ENCODE measurements at places on chromosomes 4 and X. TPM values are rescaled to one million over a fixed set of nuclear protein-coding genes. Genes with fewer than 3 reads are reported as not detected.

GRCh38 chrX:70452143-70452733 is 7.6 kb downstream of the DLG3 start:
- peak; percentile 72 for DNase-seq

GRCh38 chr4:151035911-151036310 is 20.8 kb upstream of the LRBA start:
- DNase-seq: no peak

- peak; percentile 15 for DNase-seq
Measured at GRCh38 chr4:52983563-52984303, 121.6 kb downstream of the RASL11B start.

GRCh38 chrX:6228720-6229119 is at the start of gene NLGN4X:
Gene NLGN4X (minus strand): TSS chrX:6228867. CDS start chrX:6151466, 77,401 bp downstream.
- no peak for DNase-seq

GRCh38 chr4:139641218-139641617 is 24.4 kb upstream of the MGST2 start:
- DNase-seq: no peak

DNA sequence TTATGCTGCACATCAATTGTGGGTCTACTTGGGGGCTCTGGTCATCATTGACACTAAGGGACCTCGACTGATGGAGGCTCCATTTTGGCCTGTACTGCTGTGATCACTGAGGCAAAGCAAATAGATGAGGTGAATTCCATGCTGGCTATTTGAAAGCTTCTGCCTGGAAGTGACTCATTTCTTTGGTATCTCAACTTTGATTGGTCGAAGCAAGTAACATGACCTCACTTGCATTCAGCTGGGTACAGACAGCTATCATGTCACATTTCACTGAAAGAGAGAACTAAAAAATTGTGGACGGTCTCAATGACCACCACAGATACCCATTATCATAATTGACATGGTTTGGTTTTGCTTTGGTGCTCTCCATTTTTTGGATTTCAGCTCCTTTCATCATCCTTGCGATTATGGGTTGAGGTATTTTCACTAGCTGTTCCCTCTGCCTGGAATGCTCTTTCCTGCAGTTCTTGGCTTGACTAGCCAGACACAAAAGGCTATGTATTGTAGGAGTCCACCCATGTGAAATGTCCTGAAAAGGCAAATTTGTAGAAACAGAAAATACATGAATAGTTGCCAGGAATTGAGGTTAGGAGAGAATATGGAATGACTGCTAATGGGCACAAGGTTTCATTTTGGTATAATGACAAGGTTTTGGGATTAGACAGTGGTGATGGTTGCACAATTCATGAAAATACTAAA is 369.2 kb upstream of the LCORL start:
- no peak for DNase-seq

- no peak for DNase-seq
Measured at GRCh38 chrX:15864023-15864422, 9.4 kb upstream of the AP1S2 start.

- DNase-seq: no peak
Measured at GRCh38 chr4:188195389-188195985, 56.2 kb downstream of the TRIML1 start.

- no peak for DNase-seq
Measured at GRCh38 chr4:90824266-90825150, 697.3 kb downstream of the CCSER1 start.

DNA sequence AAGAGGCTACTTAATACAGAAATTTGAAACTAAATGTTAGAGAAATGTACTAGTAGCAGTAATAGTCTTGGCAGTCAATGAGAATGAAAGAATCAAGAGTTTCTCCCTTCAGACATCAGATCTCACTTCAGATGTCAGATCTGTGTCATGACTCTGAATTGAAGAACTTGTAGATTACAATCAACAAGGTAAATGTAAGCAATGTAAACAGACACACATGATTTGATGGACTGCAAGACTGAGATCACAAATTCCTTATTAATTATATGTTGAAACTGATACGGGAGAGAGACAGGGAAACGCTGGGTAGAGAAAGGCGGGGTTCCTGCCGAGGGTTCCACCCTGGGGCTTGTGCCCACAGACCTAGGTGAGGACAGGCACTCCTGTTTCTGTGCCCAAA is 65.5 kb upstream of the HHIP start:
- no peak for DNase-seq

GRCh38 chrX:4240541-4241194 is 527.2 kb upstream of the PRKX start:
- DNase-seq: no peak

- DNase-seq: no peak
Measured at GRCh38 chr4:102216666-102217065, 128.6 kb downstream of the SLC39A8 start.

DNA sequence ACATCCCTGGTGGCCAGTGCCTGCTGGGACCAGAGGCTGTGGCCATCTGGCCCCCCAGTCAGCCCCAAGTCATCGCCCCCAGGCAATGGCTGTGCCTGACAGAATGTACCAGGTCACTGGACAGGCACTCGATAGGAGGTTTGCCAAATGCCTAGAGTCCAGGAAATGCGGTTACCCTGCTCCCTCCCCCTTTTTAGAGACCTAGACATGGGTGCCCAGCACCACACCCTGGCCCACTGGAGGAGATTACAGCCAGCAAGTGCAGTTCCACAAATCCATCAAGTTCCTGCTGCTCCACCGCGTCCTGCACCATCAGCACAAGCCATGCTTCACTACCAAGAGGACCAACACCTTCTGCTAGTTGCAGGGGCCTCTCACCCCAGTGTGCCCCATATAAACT is 16.2 kb upstream of the ZFX start:
- DNase-seq: no peak

GRCh38 chr4:41157009-41157408 is 57.3 kb downstream of the APBB2 start:
- DNase-seq: no peak

GRCh38 chr4:141711211-141711610 is 74.8 kb downstream of the IL15 start:
- DNase-seq: no peak

GRCh38 chr4:4603592-4603991 is 61.7 kb upstream of the STX18 start:
- DNase-seq: no peak

DNA sequence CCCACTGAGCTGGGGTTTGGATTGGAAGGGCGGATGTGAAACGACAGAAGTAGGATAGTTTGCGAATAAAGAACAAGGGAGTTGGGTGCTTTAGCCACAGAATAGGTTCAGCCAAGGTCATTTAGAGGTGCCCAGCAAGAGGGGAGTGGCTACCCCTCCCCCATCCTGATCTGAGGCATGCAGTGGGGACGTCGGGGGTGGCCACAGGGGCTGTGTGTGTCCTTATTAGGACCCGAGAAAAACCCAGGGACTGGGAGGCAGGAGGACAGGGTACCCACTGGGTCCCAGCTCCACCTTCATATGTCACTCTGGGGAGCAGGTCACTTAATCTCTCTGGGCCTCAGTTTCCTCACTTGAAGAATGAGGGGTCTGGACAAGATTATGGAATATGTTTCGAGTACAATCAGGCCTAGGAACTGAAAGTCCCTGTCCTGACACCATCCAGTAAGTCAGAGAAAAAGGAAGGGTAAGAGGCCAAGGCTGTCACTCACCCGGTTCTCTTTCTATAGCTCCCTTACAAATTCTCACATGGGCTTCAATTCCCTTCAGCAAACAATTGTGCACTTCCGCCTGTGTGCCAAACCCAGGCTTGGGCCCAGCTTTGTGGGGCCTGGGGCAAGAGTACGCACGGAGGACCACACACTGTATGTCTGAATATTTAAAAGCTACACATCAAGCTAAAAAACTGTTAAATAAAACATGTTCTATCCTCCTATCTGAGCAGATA is 4.2 kb upstream of the NYX start:
- DNase-seq: no peak

- no peak for DNase-seq
Measured at GRCh38 chr4:169327951-169328350, 57.2 kb upstream of the SH3RF1 start.

- no peak for DNase-seq
Measured at GRCh38 chr4:57114973-57115372, 4.8 kb upstream of the IGFBP7 start.

DNA sequence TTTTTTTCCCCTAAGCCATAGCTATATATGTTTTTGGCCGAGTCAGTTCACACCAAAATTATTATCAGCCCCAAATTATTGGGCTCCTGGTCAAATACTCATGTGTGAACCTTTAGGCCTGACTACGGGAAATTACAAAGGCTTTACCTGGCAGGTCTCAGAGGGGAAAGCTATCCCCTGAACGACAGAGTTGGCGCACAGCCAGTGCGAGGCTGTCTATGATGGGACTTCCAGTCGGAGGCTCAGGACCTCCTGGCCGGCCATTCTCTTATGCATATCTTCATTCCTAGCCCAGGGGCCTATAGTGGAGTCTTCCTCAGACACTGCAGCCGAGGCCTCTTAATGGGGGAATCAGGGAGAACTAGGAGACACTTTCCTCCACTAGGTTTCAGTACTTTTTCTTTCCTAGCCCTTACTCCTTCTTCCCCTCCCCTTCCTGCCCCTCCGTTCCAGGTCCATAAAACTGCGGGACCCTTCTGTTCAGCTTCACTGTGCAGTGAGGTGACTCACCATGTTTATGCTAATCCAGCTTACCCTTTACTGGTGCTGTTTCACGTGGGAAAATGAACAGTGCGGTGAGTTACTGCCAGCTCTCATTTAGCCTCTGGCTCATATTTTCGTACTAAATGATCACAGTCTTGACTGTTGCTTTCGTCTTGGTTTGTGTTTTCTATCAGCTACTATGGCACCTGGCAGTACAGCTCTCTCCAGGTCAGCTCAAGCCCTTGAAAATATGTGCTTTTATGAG is 533.9 kb downstream of the FSTL5 start:
- DNase-seq: no peak

- no peak for DNase-seq
Measured at GRCh38 chr4:170662250-170662649, 572.5 kb upstream of the AADAT start.

DNA sequence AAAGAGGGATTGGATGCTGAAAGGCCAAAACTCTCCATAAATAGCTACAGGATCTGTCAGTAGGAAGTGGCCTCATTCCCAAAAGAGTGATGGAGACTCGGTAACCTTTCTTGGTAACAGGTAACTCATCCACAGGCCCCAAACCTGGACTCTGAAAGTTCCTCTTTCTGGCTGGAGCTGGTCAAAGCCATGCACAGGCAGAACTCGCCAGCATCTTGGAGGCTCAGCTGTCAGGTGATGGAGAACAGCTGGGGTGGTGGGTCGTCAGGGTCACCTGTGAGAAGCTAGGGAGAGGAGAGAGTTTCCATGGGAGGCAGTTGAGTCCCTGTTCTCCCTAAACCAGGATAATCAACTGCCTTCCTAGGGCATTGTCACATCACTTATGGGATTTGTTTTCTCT is 354.3 kb upstream of the GATB start:
- DNase-seq: no peak

DNA sequence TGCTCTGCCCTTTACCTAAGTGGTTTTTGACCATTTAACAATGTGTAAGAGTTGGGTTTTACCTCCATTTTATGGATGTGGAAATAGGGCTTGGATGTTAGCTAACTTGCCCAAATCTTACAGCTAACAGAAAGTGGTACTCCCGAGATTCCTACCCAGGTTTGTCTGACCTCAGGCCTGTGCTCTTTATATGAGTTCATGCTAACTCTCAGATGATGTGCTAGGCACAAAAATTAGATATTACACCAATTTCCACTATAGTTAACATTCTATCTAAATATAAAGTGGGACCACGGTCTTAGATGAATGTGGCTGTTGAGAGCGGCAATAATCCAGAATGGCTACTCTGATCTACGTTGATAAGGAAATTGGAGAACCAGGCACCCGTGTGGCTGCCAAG is at the start of gene PTTG2:
PTTG2 (plus strand) TSS at position 301 of the 400 bp plus-strand sequence; CDS start at position 338, 37 bp downstream.
- no peak for DNase-seq

- DNase-seq: no peak
Measured at GRCh38 chrX:121863976-121864375, 816.6 kb downstream of the GLUD2 start.

DNA sequence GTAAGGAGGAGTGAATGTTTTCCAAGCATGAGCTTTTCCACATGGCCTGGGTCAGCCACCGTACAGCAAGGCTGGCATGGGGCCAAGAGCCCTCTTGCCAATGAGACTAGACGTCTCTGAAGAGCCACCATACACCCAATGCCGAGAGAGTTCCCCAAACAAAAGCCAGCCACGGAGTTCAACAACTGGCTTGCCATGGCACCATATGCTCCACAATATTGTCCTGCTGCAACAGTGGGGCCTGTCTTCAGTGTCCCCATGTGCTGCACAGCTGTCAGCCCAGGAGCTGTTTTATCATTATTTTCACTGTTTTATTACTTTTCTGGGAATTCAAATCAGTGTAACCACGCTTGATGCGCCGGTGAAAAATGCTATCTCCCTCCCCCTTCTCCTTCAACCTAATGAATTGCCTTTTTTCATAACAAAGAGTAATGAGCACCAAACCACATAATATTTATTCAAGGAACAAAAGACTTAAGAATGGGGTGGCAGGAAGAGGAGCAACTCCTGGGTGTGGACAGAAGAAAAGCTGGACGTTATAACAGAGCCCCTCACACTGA is 18.4 kb downstream of the MAML3 start:
- DNase-seq: no peak

DNA sequence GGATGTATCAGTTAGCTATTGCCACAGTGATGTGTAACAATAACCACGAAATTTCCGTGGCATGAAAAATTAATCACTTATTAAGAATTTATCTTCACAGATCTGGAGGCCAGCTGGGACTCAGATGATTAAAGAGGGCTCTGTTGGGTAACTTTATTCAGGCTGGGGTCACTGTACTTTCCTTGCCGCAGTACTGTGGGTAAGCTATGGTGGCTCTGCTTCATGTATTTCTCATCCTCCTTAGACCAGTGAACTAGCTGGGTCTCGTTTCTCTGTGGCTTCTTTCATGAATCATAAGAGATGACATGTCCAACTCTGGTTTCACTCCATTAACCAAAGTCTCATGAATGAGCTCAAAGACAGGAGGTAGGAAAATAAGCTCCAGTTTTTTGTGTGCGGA is 13.5 kb downstream of the TEX13B start:
- DNase-seq: no peak

- DNase-seq: no peak
Measured at GRCh38 chr4:7037425-7037824, 5.7 kb upstream of the TADA2B start.

TBX22 gene
- not detected for total RNA-seq

CSN1S1 gene
- total RNA-seq: not detected

CLDN24 gene
- not detected for total RNA-seq

PAK3 gene
- 1.8 TPM for total RNA-seq

CCDC149 gene
- total RNA-seq: 0.19 TPM

TNIP3 gene
- 6.1 TPM for total RNA-seq
